HCT116 (cell line): ENCODE measurements at places on chromosomes 7 and 10. TPM values are rescaled to one million over a fixed set of nuclear protein-coding genes. Genes with fewer than 3 reads are reported as not detected.

CALHM3 gene
- 0.49 TPM for total RNA-seq

IMMP2L gene
- total RNA-seq = 21.1 TPM

RHBDD2 gene
- total RNA-seq = 42.9 TPM

HPSE2 gene
- 0.05 TPM for total RNA-seq

GRB10 gene
- 37.3 TPM for total RNA-seq

DNA sequence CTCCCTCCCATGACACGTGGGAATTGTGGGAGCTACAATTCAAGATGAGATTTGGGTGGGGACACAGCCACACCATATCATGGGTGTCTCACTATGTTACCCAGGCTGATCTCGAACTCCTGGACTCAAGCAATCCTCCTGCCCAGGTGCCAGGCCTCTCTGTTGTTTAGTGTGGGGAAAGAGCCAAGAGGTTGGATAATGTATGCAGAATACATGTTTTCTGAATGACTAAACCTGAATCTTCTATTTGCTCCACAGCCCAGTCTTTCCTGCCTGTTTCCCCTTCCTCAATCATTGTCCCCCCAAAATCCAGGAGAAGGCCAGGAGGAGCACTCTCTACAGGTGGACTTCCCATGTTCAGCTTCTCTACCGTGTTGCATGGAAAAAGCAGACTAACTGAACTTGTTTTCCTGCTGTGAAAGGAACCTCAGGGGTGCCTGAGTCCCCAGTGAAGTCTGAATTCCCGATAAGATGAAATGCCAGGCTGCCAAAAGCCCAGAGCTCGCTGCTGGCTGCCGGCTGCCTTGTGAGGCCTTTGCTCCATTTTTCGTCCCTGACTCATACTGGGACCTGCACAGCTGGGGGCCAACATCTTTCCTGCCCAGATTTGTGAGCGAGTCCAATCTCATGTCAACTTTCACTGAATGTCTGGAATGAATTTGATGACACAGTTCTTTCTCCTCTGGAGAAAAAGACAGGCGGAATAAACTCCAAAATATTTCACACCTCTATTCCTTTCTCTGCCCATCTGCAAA lies 588.0 kb downstream of the CALN1 start:
- DNase-seq = no peak

GRCh38 chr10:14593806-14594205 lies 180.9 kb downstream of the FAM107B start:
- no peak for DNase-seq

- DNase-seq = no peak
Observed at GRCh38 chr10:127556916-127557315, 7.8 kb downstream of the NPS start.

DNA sequence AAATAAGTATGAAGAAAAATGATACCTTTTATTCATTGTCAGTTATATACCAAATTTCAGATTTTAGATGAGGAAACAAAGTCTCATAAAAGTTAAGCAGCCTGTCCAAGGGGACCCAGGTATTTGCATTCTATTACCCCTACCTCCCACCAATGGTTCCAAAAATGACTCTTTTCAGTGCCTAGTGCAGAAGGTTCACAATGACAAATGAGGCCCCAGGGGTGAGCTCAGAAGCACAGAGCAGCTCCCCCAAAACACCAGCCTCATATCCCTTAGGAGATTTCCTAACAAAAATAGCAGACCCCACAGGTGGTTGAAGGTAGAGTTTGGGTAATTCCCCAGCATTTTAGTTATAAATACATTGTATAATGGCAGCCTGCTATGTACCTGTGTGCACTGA lies 168.6 kb downstream of the REEP3 start:
- no peak for DNase-seq

DNA sequence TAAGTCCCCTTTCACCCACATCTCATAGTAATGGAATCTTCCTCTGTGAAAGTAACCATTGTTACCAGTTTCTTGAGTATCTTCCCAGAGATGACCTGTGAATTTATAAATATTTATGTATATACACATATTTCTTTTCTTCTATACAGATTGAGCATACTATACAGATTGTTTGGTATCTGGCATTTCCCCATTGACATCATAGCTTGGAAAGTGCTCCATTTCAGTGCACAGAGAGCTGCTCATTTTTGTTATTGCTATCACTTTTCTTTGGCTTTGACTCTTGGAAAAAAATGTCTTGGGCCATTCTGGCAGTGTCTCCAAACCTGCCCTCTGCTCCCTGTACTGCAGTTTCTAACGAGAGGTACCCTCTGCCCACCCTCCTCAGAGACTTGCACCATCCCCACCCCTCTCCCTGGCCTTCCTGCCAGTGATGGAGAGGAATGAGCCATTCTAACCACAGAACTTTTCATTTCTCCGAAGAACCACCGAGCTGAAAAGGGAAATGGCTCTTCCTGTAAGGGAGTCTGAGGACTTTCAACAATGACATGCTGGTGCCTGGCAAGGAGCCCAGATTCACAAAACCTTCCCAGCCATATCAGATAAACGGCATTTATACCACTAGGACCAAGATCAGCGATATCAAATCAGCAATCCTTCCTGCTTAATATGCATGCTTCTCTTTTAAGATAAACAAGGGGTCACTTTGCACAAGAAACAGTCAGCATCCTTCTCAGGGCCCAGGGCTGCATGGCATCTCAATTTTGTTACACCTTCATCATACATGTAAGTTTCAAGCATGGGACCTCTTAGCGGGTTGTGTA lies 19.7 kb upstream of the CCSER2 start:
- DNase-seq = no peak

DNA sequence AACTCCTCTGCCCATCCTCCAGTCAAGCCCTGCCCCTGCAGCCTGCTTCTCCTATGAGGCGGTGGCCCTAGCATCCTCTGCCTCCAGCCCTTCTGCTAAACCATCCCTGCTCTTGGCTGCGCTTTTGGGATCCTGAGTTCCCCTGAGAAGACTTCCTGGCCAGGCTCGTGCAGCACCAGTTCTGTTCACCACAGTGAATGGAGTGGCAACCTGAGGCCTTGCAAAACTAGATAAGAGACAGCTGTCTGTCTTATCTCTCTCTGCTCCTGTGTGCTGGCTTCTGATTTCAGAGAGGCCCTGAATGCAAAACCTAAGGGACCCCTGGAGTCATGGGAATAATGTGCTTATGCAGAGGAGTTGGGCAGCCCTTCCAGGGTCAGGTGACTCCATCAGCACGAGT lies 119.2 kb downstream of the TMEM178B start:
- no peak for DNase-seq

DNA sequence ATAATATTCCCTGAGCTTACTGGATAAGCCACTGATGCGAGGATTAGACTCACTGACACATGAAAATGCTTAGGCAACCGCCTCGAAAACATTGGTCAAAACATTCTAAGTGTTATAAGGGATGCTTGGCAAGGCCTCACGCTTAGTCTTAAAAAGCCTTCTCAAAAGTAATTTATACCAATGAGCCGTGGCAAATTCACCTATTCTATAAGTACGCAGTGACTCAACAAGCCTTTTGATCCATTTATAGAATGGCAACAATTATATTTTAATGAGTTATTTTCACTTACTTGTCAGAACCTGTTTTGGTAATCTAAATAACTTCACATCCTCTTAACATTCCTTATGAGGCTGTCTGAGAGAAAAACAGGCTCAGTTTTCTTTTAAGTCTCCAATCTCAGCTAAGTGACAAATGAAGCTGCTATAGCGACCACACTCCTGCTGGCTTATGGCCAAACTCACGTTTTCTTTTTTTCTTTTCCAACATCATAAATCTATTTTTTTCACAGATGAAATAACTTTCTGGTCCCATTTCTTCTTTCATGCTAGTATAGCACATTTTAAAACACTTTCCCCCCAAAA lies 121.2 kb upstream of the AFAP1L2 start:
- DNase-seq = no peak

DNA sequence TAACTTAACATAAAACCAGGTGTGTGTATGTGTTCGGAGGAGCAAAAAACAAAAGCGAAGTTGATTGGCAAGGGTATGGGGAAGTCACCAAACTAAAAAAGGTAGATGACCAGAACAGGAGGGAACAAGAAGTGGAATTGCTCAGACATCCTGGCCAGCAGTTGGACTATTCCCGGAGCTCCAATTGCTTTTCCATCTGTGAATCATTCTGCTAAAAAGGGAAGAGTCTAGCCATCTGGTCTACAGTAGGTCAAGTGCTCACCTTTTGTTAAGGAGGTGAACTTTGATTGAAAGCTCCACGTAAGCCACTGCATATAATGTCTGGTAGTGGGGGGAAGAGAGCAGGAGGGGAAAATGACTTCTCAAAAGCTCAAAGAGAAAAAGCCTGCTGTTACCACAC lies 50.0 kb upstream of the BET1 start:
- DNase-seq = no peak

DNA sequence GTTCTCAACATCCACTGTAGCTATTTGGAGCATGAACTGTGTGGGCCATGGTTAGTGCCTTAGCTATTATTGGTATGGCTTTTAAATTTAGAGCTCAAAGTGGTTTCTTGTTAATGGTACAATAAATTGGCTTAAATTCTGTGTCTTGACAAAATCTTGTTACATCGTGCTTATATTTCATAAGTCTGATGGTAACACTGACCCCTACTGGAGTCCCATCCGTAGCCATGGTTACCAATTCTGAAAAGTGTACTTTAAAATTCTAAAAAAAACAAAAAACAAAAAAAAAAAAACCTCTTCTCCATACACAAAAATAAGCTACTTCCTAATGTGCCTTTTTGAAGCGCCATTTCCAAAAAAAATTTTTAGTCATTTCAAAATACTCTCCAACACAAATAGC lies 6.4 kb upstream of the RPP30 start:
- no peak for DNase-seq

GRCh38 chr7:75642810-75643486 lies 95.8 kb downstream of the HIP1 start:
- peak; percentile 54 for DNase-seq
